ENCODE measurements at places on chromosomes 2 and 18.

DNA sequence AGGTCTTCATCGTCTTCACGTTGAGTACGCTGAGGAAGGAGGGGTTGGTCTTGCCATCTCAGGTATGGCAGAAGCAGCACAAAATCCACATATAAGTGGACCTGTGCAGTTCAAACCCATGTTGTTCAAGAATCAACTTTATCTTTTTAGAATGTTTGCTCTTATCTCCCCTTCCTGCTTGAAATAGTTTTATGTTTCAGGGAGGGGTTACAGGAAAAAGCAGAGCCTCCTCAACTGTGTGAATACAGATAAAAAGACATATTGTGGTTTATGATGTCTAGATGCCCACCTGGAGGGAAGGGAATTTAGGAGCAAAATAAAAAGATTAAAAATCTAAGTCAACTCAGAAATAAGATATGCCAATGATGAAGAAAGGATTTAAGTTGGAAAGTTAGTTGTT, 75.9 kb downstream of the VRK2 start:
- H3K36me3 ChIP-seq: peaks cover 29% of the 10 kb centered on the region
- no peak overlapping the region for H3K4me3 ChIP-seq
- no peaks in the 10 kb centered on the region for H3K4me1 ChIP-seq
- no peak for DNase-seq
- H3K27me3 ChIP-seq: no peaks in the 10 kb centered on the region

GRCh38 chr18:5995626-5996025, 100.3 kb upstream of the TMEM200C start:
- peak overlapping the region; percentile 19 for H3K4me3 ChIP-seq
- peaks cover 39% of the 10 kb centered on the region for H3K4me1 ChIP-seq
- peaks cover 12% of the 10 kb centered on the region for H3K36me3 ChIP-seq
- peaks cover 2% of the 10 kb centered on the region for H3K27me3 ChIP-seq
- H3K27ac ChIP-seq: no peak overlapping the region

- H3K27me3 ChIP-seq: no peaks in the 10 kb centered on the region
- peak overlapping the region; percentile 82 for H3K27ac ChIP-seq
- peaks cover 16% of the 10 kb centered on the region for H3K4me1 ChIP-seq
- no peak overlapping the region for H3K4me3 ChIP-seq
Observed at GRCh38 chr2:30871980-30872789, 64.9 kb upstream of the CAPN13 start.

DNA sequence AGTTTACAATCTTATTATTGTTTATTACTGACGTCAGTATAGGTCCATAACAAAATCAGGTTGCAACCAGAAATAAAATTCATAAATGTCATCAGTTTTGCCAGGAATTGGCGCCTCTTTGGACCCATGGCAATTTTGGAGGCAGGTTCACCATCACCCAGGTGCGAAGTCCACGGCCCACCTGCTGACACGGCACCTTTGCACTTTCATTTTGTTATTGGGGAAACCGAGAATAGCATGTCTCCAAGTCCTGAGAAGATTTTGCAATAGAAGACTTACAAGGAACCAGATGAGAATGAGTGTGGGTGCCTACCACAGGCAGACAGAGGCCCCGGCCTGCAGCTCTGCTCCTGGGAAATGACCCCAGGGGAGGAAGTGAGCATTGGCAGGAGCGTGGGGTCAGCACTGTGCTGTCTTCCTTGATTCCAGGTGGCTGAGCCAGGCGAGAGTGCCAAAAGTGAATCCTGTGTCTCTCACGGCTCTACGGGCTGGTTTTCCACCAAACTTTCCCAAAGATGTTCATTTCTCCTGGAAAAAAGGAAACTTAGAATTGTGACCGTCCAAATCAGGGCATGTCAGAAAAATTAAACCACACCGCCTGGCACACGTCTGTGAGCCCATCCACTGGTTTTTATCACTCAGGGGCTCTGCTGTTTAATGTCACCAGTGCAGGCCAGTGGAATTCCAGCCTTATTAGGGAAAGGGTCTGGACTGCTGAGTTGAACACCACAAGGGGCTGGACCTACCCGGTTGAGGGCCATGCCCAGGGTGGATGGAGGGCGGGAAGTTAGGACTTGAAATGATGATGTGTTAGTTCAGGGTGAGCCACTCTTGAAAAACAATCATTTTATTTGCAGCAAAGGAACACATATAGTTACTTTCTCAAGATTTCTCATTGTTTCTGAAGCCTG, 96.5 kb downstream of the PTGR3 start:
- H3K4me1 ChIP-seq: peaks cover 3% of the 10 kb centered on the region
- H3K27ac ChIP-seq: no peak overlapping the region
- no peak for DNase-seq
- H3K27me3 ChIP-seq: no peaks in the 10 kb centered on the region
- no peaks in the 10 kb centered on the region for H3K36me3 ChIP-seq
- H3K4me3 ChIP-seq: no peak overlapping the region

DNA sequence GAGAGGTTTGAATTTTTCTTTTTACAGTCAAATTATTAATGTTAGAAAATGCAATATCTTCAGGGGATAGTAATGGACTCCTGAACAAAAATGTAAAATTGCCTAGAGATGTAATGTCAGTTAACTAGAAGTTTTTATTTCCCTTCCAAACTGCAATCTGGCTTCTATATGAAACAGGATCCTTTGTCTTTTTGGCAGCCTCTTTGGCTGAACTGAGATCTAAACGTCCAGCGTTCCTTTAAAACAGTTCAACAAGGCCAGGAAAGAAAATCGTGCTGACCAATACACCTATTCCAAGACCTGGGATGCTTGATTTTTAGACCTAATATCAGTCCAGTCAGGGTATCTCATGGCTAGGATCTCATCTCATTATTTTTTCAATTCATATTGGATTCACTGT, 245.5 kb downstream of the FIGN start:
- no peak overlapping the region for H3K4me3 ChIP-seq
- H3K36me3 ChIP-seq: no peaks in the 10 kb centered on the region
- no peaks in the 10 kb centered on the region for H3K27me3 ChIP-seq
- DNase-seq: no peak

GRCh38 chr2:26500406-26500805, 22.5 kb upstream of the OTOF start:
- peaks cover 30% of the 10 kb centered on the region for H3K4me1 ChIP-seq
- no peak overlapping the region for H3K4me3 ChIP-seq
- no peak overlapping the region for H3K27ac ChIP-seq
- DNase-seq: no peak
- peaks cover 16% of the 10 kb centered on the region for H3K27me3 ChIP-seq

- H3K27me3 ChIP-seq: no peaks in the 10 kb centered on the region
- H3K36me3 ChIP-seq: no peaks in the 10 kb centered on the region
- H3K27ac ChIP-seq: no peak overlapping the region
- DNase-seq: no peak
- H3K4me3 ChIP-seq: no peak overlapping the region
Observed at GRCh38 chr2:170843656-170844055, 27.0 kb downstream of the GAD1 start.

Measured in WTC11 (cell line).